ENCODE measurements at places on chromosomes 3 and 15.

DNA sequence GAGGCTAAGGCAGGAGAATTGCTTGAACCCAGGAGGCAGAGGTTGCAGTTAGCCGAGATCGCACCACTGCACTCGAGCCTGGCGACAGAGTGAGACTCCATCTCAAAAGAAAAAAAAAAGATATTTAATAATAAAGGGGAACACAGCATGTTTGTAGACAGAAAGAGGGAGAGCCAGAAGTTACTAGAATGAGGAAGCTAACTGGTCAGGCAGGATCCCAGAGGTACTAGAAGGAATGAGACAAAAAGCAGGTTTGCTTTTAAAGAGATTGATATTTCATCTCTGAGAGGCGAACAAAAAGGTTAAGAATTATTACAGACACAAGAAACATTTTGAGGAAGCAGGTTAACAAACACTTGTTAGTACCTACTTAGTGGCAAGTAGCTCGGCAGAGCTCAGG is 9.2 kb downstream of the CD200R1 start:
- no peak for DNase-seq

DNA sequence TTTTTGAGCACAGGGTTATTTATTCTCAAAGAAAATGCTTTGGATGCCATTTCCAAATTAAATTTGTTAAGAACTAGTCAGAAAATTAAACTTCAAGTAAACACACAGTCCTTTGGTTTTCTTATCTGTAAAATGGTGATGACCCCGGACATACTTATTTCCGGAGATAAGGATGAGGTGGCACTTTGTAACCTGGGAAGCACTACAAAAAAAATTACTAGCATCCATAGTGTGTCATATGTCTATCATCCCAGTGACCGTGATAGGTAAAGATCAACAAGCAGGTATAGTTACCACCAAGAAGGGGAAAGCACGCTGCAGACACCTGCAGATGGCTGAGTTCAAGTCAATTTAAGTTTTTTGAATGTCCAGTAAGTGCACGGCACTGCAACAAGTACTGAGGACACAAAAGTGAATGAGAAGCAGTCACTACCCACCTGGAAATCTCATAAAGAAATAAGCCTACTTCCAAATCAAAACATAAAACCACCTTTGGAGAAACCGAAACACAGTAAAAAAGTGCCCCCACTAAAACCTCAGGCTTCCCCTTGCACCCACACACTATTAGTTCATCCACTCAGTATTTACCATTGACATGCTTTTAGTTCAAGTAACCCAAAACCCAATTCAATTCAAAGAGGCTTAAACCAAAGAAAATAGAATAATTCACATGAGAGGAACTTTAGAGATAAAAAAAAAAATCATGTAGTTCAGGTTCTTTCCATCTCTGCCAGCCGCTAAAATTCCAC is 24.6 kb downstream of the SEMA5B start:
- DNase-seq: no peak

GRCh38 chr15:100198442-100198841 is 143.3 kb downstream of the ADAMTS17 start:
- no peak for DNase-seq

DNA sequence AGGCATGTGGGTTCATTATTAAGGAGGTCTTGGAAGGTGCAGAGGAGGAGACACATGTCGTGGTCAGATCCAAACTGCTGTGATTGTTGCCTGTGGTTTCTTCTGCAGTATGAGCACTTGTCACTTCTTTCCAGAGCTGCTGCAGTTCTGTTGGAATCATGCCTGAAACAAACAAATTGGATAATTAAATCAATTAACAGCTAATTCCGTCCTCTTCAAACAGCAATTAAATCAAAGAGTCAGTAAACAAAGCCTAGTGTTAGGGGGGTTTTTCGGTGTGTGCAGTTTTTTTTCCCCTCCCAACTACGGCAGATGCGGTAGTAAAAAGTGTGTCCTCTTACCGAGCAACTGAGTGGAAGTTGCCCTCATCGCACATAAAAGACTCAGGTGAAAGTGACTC is 542.2 kb downstream of the FOXP1 start:
- DNase-seq: no peak

DNA sequence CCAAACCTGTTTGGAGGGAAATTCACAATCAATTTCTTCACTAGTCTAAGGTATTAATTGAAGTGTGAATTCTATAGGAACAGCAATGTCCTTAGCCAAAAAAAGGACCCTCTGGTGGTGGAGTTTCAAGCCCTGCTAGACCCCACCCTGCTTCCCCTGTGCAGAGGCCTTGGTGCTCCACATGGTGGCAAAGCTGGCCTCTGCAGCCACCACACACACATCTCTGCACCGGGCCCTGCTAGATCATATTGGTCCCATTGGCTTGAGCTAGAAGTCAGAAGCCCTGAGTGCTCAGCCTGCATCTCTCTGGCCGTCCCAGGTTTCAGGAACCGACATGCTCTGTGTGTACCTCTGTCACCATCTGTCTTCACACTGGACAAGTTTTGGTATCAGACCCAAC is 220.9 kb upstream of the TRIM42 start:
- DNase-seq: no peak

- DNase-seq: peak; percentile 58
Measured at GRCh38 chr3:11060500-11061251, 68.1 kb downstream of the SLC6A1 start.

- no peak for DNase-seq
Measured at GRCh38 chr3:39605837-39606236, 138.4 kb downstream of the MOBP start.

- DNase-seq: no peak
Measured at GRCh38 chr3:148372206-148372875, 325.4 kb upstream of the AGTR1 start.

- no peak for DNase-seq
Measured at GRCh38 chr15:37758412-37758811, 176.0 kb upstream of the TMCO5A start.

DNA sequence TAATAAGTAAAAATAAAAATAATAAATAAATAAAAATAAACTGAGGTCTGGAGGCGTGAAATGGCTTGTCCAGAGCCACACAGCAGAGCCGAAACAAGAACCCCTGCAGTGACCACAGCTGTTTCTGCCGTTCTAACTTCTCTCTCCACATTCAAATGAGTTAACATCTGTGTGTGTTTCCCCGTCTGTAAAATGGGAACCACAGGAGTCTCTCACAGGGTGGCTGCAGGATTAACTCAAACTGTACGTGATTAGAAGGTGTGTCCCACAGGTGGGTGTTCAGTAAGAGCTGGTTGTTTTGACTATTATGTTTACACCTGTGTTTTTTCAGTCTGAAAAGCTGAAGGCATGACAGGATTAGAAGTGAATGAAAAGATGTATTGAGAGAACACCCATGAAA is 27.0 kb upstream of the MUC4 start:
- no peak for DNase-seq

- no peak for DNase-seq
Measured at GRCh38 chr3:22835041-22835440, 368.1 kb upstream of the UBE2E2 start.

DNA sequence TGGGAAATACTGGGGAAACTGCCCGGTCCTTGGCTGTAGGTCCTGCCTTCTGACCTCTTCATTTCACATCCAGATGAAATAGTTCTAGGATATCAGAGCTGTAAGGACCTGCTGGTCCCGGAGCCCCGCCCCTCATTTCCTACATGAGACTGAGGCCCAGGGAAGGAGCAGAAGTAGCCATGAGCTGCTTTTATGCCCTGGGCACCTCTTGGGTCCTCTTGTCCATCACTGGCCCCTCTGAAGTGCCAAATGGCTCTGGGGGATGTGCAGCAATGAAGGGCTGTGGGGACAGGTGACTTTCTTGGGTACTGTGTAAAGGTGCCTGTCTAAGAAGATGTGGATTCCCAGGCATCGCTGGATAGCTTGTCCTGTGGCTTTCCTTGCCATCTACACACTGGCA is 40.3 kb upstream of the ESYT3 start:
- no peak for DNase-seq

- DNase-seq: no peak
Measured at GRCh38 chr15:98874773-98875172, 132.8 kb downstream of the PGPEP1L start.

GRCh38 chr3:174891524-174892203 is 32.5 kb downstream of the NAALADL2 start:
- no peak for DNase-seq

Data from GM19239 (cell line).